ENCODE measurements at places on chromosomes 3 and 15.
A peak's percentile ranks its signal among the peaks of the same experiment; 100 is the strongest.

DNA sequence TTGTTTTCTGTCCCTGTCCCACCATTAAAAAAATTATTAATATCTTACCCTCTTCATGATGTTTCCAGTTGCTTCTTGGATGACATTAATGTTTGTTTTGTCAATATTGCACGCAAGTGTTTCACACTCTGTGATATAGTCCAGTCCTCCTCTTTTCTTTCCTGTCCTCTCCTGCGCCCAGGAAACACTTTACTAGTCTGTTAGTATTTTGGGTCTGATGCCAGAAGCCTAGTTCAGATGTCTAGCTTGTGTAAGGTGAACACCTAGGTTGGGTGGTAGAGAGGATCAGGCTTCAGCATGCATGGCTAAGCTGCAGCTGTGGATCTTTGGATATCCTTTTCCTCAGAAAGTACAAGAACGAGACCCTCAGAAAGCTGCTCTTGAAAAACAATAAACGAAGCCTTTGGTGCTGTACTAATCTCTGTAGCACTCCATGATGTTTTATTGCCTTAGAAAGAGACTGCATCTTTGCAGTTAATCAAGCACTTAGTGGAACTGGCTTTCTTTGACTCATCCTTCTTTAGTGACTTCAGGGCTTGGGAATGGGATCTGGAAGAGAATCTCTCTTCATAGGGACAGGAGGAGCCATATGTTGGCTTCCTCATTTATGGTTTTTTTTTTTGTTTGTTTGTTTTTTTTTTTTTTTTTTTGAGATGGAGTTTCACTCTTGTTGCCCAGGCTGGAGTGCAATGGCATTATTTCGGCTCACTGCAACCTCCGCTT is 253.4 kb downstream of the LPP start:
- no peak for DNase-seq

DNA sequence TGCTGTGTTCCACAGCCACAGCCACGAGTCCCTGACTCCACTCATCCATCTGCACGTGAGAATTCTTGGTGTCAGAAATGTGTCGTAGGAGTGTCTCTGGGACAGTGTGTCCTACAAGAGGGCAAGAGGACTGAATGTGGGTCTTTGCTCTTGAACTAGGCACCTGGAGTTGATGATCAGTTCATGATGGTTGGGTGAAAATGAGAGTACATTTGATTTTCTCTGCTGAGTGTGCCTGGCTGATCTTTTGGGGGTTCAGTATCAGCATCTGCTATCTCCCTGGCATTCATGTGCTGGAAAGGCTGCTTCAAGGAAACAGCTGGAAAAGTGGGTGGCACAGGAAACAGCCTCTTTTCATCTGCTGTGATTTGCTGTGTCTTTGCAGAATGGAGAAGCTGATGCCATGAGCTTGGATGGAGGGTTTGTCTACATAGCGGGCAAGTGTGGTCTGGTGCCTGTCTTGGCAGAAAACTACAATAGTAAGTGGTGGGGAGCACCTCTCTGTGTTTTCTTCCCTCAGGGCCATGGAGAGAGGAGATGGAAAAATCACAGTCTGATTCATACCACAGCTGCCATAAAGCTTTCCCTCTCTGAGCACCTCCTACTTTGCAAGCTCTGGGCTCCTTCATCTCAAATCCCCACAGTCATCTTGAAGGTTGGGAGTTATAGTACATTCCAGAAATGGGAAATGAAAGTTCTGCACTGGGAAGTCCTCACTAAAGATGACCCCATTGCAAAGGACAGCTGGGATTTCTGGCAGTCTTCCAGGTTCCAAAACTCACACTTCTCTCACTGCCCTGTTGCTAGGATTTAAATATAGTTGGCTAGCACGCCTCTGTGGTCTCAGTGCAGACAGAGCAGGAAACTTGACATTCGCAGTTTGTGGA is 17.8 kb downstream of the TF start:
- no peak for DNase-seq

DNA sequence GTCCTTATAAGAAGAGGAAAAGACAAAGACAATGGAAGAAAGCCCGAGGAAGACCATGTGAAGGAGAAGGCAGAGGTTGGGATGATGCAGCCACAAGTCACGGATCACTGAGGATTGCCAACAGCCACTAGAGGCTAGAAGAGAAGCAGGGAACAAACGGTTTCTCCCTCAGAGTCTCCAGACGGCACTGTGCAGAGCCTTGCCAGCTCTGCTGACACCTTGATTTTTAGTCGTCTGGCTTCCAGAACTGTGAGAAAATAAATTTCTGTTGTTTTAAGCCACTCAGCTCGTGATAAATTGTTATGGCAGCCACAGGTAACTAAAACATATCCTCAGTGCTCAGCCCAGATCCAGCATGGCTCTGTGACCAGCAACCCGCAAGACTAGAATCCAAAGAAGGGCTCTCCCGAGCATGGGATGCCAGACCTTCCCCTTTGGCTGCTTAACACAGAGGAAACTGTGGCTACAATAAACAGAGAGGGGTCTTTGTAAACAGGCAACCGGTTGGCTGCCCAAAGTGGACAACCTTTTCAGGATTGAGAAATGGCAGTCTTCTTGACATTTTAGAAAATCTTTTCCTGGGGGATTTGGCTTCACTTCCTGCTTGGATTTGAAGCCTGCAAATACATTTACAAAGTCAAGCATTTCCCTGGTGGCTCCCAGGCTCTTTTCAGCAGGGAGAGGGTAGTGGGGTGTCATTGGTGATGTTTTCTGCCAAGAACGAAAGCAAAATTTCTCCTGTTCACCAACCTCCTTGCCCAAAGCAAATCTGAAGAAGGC is 88.7 kb upstream of the ADPGK start:
- DNase-seq = no peak

- DNase-seq = no peak
Observed at GRCh38 chr15:56428821-56429458, 36.0 kb downstream of the MNS1 start.

GRCh38 chr3:133675631-133676335 is 14.0 kb upstream of the TOPBP1 start:
- no peak for DNase-seq

DNA sequence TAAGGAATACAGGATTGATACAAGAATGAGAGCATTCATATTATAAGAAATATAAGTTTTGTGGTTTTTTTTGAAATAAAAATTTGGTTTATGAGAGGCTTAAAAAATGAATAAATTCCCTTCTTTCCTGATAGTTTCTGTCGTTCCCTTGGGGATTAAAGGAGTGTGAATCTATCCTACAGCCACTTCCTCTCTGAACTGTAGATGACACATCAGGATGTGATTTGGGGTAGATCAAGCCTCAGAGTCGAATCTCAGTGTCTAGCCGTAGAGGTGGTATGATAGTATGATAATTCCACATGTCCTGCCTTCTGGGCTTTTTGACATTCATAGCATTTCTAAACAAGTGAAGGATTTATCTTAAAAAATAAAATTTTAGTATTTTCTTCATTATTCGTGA is 343.1 kb downstream of the LPP start:
- DNase-seq = no peak

DNA sequence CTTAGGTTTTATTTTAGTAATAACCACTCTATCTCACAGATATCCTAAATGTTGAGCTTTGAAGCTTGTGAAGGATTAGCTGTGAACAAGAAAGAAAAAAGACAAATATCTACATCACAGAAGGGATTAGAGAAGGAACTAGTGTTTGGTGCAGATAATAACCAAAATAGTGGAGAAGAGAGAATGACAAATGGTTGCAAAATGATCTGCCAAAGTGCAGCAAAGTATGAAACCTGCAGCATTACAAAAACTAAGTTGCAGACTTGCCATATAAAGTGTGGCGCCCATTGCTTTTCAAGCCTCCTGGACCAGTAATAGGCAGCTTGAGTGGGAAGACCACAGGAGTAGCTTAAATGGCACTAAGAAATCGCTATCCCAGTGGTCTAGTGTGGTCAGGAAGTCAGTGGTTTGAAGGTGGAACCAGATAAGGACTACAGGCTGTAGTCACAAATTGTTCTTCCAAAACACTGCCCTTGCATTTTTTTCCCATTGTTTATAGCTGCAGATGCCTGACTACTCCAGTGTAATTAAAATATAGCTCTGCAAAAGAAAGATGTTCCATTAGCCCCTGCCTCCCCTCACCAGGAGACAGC is 20.7 kb downstream of the TPM1 start:
- no peak for DNase-seq

- no peak for DNase-seq
Observed at GRCh38 chr3:181724192-181724965, 12.7 kb downstream of the SOX2 start.

GRCh38 chr15:43879386-43880355 is 52.9 kb downstream of the WDR76 start:
- no peak for DNase-seq

DNA sequence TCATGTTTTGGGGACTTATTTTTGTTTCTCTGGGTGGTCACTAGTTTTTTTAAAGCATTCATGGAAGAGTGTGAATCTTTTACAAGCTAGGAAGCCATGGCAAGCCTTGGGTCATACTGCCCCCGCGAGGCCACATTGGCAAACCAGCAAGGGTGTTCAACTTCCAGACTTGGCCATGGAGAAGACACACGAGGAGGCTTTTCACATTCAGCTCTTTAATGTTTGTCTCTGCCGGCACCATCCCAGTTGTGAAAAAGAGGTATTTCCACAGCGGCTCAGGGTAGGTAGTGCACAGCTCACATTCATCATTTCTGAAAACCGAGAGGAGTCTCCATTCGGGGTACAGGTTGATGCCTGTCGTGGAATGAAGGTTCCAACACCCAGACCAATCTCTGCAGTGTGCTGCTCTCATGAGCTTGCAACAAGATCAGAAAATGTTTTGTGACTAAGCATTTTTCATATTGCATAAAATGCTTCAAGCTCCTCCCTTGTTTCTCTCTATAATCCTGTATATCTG is 7.7 kb downstream of the CCR5 start:
- peak; percentile 35 for DNase-seq

Data from stimulated activated CD8-positive, alpha-beta memory T cell treated with anti-CD3 and anti-CD28 coated beads, Interleukin-4, amount 100 ng/mL, for 4 hours (primary cell).